Mammary epithelial cell (primary cell): ENCODE measurements at places on chromosomes 1 and 21. TPM values are rescaled to one million over a fixed set of nuclear protein-coding genes. Genes with fewer than 3 reads are reported as not detected.

The IGSF3 gene
- 11.9 and 32.2 TPM in 2 replicates for total RNA-seq

The SMCP gene
- total RNA-seq, result not detected

DNA sequence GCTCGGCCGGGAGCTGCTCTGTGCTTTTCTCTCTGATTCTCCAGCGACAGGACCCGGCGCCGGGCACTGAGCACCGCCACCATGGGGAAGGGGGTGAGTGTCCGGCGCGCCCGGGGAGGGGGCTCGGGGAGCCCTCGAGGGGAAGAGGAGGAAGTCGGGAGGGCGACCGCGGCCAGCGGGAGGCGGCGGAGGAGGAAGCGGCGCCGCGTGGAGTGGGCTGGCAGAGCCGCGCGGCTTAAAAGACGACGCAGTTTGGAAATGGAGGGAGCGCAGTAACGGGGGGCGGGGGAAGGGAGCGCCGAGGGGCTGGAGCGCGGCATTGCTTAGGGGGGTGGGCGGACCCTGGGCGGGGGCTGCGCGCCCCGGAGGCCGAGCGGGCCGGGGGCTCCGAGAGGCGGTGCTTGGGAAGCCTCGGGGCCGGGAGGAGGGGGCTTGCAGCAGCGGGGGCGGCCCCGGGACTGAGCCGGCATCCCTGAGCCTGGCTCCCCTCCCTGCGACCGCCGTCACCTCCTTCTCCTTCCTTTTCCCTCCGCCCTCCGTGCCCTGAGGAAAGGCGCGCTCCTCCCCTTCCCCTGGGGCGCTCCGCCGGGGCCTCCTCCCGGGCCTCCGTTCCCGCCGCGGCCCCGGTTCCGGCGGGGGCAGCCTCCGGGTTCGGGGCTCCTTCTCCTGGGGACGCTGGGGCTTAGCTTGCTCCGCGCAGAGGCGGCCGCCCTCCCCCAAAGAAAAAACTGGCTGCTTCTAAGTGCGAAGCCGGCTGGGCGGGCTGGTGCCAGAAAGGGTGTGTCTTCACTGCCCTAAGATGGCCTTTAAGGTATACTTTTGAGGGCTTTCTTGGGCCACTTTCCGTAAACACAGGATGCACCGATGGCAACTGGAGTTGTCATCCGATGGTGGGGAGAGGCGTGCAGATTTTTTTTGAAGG is 648 bp downstream of the ATP1A1 start:
- DNase-seq, result peak; percentile 49

DNA sequence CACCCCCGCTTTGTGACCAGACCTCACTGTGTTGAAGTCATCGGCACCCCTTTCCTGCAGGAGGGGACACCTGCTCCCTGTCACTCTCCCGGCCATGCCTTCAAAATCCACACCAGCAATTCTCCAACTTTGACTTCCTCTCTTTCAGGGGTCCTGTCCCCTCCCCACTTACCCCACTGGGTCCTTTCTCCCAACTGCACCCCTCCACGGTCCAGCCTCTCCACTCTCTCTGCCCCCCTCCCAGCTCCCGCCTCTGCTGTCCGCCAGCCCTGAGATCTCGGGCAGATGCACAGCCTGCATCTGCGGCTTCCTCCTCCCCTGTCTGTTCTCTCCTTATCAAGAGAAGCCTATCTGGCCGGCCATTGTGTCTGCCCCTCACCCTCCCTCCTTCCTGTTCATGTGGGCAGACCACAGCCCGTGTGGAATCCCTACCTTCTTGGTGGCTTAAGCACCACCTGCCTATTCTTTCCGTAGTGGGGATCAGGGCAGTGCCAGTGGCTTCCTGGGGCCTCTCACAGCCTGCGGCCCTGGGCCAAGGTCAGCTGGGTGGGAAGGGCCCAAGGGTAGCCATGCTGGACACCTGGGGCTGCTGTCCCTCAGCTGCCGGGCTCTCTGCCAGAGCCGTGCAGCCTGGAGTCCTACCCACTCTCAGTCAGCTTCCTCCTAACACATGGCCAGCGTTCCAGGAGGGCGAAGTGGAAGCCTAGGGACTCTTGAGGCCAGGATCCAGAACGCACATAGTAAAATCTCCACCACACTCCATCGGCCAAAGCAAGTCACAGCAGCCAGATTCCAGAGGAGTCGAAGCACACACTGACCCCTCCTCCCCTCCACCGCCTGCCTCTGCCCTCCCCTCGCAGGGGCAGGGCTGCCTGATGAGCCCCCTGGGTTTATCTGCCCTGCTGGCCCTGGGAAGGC is 5.1 kb upstream of the HES4 start:
- no peak for DNase-seq

GRCh38 chr1:197327776-197328364 is 59.8 kb downstream of the CRB1 start:
- DNase-seq, result no peak

- no peak for DNase-seq
Observed at GRCh38 chr1:11501491-11501897, 22.5 kb downstream of the DISP3 start.

- peak; percentile 25 for DNase-seq
Observed at GRCh38 chr1:156608981-156609380, 7.7 kb upstream of the GPATCH4 start.

GRCh38 chr1:203117611-203118575 is 9.6 kb upstream of the ADORA1 start:
- peak; percentile 43 for DNase-seq

- DNase-seq, result no peak
Observed at GRCh38 chr1:192235127-192235526, 76.9 kb downstream of the RGS18 start.

- peak; percentile 72 for DNase-seq
Observed at GRCh38 chr1:177945943-177946650, 23.8 kb downstream of the SEC16B start.

GRCh38 chr1:86811142-86811924 is 102.6 kb downstream of the SELENOF start:
- DNase-seq, result no peak

- peak; percentile 20 for DNase-seq
Observed at GRCh38 chr1:84122780-84123382, 21.2 kb upstream of the PRKACB start.

- no peak for DNase-seq
Observed at GRCh38 chr1:93150729-93151128, 29.5 kb downstream of the TMED5 start.
